ENCODE measurements at places on chromosomes 6 and 20.

GRCh38 chr6:18330548-18331081 is 56.5 kb upstream of the RNF144B start:
- DNase-seq: no peak

DNA sequence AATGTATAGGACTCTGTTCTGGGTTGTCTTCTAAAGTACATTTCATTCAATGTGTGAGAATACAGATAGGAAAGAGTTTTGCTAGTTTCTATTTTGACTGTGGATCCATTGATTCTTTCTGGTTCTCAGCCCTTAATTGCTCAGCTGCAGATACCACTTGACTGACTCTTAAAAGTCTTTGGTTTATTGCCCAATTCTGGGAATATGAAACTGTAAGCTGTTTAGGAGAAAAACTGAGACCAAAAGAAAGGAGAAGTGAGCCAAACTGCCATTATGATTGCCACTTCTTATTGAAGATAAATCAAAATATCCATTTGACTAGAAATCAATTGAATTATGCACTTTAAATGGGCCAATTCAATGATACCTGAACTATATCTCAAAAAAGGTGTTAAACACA is 211.4 kb downstream of the ESR1 start:
- DNase-seq: no peak

DNA sequence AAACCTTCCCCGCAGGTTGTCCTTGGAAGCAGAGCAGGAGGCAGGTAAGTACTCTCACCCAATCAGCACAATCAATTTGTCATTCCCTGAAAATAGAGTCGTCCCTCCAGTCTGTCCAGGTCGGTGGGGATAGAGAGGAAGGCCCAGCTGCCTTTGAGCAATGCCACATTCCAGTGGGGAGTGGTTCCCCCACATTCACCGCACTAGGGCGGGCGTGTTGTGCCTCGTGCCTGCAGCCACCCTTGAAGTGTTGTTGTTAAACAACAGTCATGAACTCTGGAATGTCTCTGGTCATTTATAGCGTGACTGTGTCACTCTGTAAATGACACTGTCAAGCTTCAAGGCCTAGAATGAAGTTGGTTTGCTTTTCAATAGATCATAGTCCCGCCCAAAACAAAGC is 33.4 kb downstream of the PRDM1 start:
- DNase-seq: no peak

DNA sequence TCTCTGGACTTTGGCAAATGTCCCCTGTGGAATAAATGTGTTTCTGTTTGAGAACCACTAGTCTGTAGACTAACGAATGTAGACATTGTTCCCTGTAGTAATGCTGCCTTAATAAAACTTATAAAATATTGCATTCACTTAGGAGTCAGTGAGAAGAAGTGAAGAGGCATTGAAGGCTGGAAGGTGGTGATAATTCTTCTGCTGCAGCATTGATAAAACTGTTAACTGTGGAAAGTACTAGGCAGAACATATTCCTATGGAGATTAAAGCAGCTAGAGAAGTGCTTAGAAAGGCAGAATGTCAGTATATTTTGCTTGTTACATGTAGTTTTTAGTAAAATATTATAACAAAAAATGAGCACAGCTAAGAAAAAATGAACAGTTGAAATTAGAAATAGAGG is 4.8 kb downstream of the PGK2 start:
- no peak for DNase-seq

- no peak for DNase-seq
Observed at GRCh38 chr6:106372838-106373501, 12.5 kb downstream of the CRYBG1 start.

DNA sequence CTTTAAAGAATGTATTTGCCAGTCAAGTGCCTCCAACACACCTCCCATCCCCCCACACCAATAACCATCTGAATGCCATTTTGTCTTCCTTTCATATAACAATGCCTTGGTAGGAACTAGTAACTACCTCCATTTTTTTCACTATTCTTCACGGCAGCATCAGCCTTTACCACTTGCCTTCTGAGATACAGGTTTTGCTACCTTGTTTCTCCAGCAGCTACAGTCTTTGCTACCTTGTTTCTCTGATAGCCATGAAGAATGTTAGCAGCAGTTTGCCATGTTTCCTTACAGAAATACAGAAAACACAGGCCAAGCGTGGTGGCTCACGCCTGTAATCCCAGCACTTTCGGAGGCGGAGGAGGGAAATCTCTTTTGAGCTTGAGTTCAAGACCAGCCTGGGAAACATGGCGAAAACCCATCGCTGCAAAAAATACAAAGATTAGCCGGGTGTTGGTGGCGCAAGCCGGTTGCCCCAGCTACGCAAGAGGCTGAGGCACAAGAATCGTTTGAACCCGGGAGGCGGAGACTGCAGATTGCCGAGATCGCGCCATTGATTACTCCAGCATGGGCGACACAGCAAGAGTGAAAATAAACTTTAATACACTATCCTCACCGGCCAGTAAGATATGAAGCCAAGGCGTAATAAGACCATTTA is 100.9 kb downstream of the HFE start:
- DNase-seq: no peak

DNA sequence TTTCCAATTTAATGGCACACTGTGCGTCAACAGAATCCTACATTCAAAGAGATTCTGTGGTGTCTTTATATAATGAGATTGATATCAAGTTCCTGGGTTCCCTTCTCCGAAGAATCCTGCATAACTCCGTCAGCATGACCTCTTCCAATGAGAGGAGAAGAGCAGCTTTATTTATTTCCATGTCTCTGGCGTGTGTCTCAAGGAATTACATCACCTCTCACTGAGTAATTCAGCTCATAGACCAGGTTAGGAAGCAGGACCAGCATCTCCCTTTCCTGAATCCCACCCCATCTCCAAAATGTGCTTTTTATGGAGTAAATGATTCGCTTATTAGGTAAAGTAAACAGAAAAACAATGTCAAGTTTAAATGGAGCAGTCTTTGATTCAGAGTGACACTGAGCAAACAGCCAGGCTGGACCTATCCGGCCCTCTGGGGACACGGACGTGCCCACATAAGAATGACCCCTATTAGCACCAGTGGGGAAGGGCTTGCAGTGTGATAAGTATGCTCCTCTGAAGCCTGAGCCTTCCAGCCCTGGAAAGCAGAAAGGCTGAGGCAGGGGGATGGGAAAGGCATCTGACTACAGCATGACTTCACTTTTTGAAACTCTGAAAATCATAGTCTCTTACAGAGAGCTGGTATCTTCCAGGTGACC is 165.2 kb downstream of the CLIC5 start:
- DNase-seq: no peak

DNA sequence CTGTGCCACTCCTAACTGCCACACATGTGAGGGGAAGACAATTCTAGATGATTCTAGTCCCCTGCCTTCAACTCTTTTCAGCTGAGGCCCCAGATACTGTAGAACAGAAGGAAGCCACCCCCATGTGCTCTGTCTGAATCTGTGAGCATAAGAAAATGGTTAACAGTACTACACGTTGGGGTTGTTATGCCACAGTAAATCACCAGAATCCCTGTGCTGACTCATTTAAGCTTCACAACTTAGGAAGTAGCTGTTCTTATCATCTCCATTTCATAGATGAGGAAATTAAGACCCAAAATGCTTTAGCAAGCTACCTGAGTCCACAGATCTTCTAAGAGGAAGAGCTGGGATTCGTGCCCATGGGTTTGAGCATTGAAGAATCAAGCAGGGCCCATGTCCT is 27.4 kb upstream of the SCRT2 start:
- no peak for DNase-seq

- no peak for DNase-seq
Observed at GRCh38 chr20:55258559-55258958, 746.8 kb downstream of the CBLN4 start.

- no peak for DNase-seq
Observed at GRCh38 chr20:47662483-47663353, 122.6 kb downstream of the SULF2 start.
